ENCODE measurements at places on chromosomes 5 and 9. TPM values are rescaled to one million over a fixed set of nuclear protein-coding genes. Genes with fewer than 3 reads are reported as not detected.

Gene MAP1B
- 49.1 TPM for polyA plus RNA-seq

Gene FAM153A
- not detected for polyA plus RNA-seq

Gene SHLD3
- polyA plus RNA-seq: 2.7 TPM

DNA sequence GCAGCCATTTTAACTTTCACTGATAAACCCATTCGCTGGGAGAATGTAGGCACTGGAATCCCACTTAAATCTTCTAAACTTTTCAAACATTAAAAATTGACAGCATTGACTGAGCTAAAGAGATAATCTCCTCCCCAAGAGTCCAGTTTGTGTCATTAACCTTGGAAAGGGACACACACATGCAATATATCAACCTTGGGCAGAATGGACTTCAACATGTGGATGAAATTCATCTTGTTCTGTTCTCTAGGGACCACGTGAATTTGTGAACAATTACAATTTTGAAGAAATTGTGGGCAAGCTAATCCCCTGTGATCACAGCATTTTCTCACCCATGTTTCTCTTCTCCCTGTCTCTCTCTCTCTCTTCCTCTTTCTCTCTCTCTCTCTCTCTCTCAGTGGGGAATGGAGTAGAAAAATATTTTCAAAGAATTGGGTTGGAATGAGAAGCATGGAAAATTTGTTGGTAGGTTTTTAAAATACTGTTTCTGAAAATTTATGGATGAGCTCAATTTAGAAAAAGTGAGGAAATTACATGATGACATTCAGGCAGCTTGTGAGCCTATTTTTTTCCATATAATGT is 553.7 kb downstream of the EBF1 start:
- no peak for DNase-seq

Gene TRAF1
- polyA plus RNA-seq: 4.6 TPM

DNA sequence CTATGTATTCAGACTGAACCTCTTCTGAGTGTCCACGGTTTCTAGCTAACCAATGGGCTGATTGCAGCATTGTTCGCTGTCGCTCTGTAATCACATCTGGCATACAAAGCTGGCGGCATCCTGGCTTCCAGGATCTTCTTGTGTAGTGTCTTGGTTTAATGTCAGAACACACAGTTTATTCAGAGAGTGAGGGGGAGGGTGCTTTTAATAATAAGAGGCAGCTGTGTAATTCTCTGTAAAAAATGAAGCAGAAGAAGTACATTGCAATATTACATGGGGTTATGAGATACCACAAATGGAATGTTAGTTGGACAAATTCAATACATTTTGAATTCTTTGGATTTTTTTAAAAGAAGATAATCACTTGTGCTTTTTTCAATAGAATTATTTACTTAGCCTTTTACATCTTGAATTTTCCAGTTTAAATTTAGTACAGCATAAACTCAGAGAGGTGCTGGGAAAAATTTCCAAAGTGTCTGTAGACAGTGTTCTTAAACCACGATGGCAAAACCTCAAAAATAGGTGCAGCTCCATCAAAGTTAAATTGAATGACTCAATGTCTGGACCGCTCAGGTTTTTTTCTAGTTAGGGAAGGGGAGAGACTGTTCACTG is 206.0 kb downstream of the PCSK1 start:
- peak; percentile 19 for DNase-seq

- DNase-seq: no peak
Observed at GRCh38 chr9:120912958-120913646, 13.5 kb downstream of the TRAF1 start.

DNA sequence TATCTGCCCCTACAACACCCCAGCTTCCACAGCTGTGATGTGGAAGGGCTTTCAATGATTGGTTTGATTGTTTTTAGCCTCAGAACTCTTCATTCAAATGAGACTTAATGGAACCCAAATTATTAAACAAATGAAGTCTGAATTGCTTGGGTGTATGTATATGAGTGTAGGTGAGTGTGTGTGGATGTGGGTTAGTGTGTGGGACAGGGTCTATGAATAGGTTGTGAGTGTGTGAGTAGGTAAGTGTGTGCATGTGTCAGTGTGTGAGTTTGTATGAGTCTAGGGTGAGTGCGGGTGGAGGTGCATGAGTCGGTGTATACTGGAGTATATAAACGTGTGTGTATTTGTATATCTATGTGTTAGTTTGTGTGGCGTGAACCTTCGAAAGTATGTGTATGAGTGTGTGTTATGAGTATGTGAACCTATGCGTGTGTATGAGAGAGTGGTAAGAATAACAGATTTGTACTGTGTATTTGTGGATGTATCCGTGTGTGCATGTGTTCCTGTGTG is 26.9 kb downstream of the COL15A1 start:
- no peak for DNase-seq

- no peak for DNase-seq
Observed at GRCh38 chr9:13952906-13953305, 361.0 kb downstream of the NFIB start.

DNA sequence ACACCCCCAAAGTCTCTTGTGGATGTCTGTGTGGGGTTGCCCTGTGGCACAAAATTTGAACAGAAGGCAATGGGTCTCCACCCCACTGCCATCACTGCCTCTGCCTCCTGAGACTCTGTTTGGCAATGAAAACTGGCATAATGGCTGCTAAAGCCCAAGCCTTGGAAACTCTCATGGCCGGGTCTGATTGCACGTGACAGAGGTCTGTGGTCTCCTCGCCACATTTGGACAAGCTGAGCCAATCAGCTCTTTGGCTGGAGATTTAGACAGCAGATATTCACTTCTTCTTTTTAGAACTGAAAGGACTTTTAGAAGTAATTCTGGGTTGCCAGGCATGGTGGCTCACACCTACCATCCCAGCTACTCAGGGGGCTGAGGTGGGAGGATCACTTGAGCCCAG is 5.5 kb downstream of the GGTA1 start:
- no peak for DNase-seq

GRCh38 chr5:10624206-10624605 is 60.3 kb downstream of the ANKRD33B start:
- DNase-seq: no peak

Gene ITGA1
- 1.5 TPM for polyA plus RNA-seq

DNA sequence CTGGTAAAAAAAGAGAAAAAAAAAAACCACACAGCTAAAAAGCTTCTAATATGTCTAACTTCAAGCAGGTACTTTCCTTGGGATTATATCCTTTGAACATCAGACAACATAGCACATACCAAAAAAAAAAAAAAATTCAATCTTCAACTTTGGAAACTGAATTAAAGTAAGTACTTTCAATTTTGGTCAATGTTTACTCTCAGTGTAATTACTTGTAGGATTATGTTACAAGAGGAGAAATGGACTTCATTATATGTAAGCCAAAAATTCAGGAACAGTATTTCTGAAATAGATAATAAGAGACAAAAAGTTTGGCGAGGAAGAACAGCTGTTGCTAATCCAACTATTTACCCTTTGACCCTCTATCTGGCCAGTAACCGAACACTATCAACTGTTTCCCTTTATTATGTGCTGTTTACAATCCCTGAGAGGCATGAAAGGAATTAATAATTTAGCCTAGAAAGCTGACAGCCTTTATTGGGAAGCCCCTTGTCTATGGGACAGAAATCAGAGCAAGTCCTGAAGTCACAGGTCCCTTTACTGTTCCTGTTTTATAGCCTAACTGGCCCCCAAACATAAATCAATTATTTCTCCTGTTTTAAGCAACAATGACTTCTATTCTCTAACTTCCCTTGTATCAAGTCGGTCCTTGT is 46.6 kb downstream of the NR6A1 start:
- DNase-seq: no peak

- peak; percentile 40 for DNase-seq
Observed at GRCh38 chr5:166883016-166883415, 1408.4 kb upstream of the WWC1 start.

DNA sequence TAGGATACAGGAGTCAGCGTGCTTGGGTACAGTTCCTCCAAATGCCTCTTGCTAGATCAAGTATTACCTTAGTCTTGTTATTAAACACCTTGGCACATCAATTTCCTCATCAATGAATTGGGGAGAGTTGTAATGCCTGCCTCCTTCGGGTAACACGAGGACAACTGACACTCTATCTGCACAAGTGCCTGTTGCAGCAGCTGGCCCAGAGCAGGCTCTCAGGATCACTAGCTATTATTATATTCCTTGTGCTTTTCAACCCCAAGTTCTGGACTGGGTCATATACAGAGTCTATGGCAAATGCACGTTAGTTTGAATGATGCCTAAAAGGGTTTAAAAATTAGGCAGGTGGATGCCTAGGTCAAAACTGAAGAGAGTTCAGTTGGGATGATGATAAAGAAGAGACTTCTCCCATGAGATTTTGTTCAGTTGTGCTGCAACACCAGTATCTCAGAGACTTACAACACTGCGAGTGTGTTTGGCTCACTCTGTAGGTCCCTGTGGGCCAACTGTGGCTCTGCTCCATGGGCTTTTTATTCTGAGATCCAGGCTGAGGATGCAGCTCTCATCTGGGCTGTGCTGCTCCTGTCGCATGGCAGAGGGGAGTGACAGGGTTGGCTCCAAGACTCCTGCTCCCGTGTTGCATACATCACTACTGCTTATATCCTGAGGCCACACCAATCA is 41.1 kb upstream of the TEX48 start:
- no peak for DNase-seq

- DNase-seq: no peak
Observed at GRCh38 chr5:135705141-135705631, 126.4 kb upstream of the CXCL14 start.
